ENCODE measurements at places on chromosomes 12 and 14. TPM values are rescaled to one million over a fixed set of nuclear protein-coding genes. Genes with fewer than 3 reads are reported as not detected.

Gene LALBA
- not detected for polyA plus RNA-seq

- no peak for DNase-seq
These were observed 362.0 kb downstream of the ETNK1 start for GRCh38 chr12:22986997-22987396.

Gene TAS2R7
- not detected for polyA plus RNA-seq

GRCh38 chr12:46692606-46693005, 133.2 kb downstream of the SLC38A4 start:
- no peak for DNase-seq

GRCh38 chr12:112341046-112341825, 41.0 kb downstream of the HECTD4 start:
- no peak for DNase-seq
